ENCODE measurements at places on chromosomes 4 and X.

DNA sequence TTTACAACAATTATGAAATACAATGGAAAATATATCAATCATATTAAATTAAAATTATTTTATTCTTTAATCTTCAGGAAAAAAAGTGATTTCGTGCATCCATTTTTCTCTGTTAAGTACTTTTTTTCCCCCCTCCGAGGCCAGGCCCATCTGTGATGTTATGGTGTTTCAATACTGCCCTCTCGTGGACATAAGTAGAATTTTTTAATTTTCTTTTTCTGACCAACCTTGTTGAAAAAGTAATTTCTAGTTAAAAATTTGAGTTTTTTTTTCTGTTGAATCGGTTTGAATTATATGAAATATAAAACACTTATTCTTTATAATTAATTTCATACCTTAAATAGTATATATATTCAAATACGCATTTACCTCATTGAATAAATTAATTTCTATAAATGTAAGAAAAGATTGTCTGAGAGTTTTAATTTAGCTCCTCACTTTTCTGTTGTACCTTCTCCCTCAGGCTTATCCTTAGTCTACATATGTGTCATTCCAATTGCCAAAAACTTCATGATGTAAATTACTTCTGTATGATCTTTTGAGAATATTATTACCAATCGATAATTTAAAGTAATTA lies 175.8 kb upstream of the TECRL start:
- peak; percentile 36 for DNase-seq

DNA sequence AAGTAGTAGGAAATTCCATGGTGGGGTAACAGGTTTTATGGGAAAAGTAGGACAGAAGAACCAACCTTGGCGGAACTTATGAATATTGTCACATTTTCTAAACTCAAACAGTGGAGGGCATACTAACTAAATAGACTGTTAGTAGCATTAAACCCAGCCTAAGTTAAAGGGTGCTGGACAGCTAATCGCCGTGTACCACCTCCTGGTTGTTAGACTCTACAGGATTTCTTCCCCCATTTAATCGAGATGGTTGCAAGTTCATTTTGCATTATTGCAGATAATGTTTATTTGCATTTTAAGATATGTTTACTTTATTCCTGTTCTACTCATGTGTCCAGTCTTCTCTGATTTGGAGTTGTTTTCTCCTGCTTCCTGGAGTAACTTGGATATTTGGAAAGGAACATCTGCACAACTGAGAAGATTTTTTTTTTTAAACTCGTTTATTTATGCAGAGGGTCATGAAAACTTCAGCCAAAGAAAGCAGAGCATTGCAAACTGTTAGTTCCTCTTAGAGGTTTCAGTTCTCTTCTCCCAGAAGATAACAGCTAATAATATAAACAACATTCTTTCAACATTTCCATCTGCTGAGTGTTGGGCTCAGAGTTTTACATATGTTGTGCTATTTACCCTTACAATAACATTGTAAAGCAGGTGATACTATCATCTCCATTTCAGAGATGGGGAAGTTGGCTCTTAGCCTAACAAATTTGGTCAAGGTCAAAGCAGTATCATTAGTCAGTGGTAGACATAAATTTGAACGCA lies 51.5 kb upstream of the TBC1D9 start:
- peak; percentile 50 for DNase-seq

- DNase-seq = no peak
Observed at GRCh38 chr4:140092094-140092851, 61.7 kb downstream of the MAML3 start.

DNA sequence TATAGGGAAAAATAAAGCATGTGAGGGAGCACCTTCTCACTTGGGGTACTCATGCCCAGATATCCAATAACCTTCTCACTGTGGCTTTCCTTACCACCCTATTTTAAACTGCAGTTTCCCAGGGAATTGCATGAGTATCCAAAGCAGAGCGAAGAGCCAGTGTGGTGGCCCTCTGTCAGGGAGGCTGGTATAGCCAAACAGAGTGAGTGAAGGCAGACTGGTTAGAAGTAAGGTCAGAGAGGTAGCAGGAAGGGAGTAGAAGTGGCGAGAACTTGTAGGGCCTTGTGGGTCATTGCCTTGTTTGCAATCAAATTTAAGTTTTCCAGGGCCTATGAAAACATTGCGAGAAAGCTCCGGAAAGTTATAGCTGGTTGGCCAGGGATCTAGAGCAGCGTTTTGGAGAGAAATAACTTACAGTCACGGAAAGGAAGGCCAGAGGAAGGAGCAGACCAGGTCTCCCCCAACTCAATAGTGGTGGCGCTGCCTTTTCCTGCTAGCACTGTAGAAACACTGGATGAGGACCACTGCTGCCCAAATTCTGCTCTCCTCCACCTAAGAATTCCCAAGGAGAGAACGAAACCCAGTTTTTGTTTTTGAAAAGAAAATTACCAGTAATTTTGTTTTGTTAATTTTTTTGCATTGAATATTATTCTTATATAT lies 77.2 kb downstream of the PDLIM5 start:
- DNase-seq = no peak

DNA sequence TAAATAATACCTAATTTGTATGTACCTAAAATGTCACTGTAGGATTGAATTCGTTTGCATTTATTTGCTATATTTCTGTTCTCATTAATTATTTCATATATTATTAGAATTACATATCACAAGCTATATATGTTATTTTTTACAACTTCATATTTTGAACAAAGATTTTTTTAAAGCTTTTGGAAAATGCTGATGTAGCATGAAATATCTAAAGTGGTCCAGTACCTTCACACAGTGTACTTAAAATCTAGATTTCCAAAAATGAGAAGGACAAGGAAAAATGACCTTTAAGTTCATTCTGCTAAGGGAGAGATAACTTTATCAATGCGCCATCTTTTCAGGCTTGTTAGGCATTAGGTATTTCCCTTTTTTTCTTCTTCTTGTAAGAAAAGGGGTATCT lies 71.8 kb downstream of the LARP7 start:
- no peak for DNase-seq

DNA sequence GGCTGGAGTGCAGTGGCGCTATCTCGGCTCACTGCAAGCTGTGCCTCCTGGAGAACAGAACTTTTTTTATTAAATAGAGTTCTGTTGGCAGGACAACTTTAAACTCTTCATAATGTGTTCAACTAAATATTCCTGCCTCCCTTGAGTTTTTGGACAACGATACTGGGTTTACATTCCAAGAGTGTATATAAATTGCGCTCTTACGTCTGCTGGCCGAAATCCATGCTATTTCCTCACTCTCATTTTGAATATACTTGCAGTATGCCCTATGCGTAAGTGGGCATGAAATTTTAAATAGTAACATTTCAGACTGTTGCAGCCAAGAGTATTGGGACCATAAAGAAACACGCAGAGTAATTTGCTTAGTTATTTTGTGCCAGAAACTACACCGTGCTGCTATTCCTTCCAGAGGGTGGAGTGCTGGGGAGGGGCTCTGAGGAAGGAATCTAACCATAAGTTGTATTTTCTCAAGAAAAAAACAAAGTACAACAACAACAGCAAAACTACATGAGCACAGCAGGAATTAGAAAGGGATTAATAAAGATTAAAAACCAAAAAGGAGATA lies 480.0 kb downstream of the NLGN4X start:
- DNase-seq = no peak

DNA sequence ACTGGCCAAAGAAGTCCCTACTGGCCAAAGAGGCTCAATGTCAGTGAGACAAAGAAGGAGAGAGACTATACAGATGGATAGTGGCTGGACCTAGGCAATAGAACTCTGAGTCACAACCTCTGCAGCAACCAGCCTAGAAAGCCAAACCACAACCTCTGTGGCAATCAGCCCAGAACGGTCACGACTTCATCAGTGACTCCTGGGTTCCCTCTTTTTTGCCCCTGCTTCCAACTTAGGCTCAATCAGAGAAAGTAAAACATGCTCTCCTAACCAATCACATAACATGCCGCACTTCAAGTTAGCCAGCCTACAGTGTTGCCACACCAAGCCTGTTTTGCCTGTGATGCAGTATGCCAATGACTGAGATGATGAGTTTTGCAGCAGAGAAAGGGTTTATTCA lies 203.4 kb downstream of the ANAPC10 start:
- peak; percentile 96 for DNase-seq

- DNase-seq = no peak
Observed at GRCh38 chr4:15400226-15400625, 27.6 kb upstream of the C1QTNF7 start.

- peak; percentile 39 for DNase-seq
Observed at GRCh38 chrX:11401966-11402365, 108.8 kb downstream of the AMELX start.

GRCh38 chrX:136714626-136715599 lies 65.8 kb downstream of the ARHGEF6 start:
- DNase-seq = no peak

DNA sequence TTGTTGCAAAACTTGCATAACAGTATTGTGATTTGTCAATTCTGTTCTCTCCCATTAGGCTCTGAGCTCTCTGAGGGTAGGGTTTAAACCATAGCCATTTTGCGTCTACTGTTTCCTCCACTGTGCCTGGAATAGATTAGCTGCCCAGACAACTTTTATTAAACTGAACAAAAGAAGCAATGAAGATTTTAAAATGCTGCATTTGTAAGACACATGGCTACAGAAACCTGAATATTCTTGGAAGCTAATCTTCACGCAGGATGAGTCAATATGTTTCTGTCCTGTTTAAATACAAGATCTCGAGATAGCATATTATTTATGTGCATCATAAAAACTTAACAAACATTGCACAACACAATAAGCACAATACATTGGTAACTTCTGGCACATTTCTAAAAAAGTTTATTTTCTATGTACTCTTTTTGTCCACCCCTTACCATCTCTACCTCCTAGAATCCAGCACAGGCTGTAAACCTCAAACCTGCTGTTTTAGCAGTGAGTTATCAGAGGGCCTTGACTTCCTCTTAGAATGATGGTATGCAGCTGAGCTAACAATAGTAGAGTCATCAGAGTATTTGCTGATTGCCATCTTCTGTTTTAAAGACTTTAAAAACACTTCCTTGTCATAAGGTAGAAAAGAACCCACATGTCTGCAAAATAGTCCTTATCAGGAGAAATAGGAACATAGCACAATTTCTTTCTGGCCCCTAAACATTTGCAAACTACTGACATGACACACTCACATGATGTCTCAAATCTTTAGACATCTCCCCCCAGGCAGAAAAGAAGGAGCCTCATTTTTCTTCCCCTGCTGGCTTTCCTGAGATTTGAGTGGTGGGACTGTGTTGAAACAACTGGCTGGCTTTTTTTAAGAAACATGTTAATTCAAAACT lies 10.6 kb upstream of the CCNG2 start:
- DNase-seq = peak; percentile 46

DNA sequence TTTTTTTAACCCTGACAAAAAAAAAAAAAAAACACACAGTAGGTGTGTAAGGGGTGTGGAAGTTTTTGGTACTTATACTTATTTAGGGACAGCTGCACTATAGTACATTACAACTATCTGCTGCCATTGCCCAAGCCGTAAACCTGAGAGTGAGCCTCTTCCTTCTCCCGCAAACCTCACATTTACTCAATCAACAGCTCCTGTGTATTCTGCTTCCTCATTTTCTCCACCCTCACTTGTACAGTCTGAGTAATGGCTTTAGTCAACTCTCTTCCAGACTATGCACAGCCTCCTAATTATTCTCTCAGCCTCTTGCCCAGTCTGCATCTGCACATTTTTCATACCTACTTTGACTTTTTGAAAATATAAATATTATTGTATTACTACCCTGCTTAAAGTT lies 362.0 kb downstream of the ADAM29 start:
- DNase-seq = no peak

DNA sequence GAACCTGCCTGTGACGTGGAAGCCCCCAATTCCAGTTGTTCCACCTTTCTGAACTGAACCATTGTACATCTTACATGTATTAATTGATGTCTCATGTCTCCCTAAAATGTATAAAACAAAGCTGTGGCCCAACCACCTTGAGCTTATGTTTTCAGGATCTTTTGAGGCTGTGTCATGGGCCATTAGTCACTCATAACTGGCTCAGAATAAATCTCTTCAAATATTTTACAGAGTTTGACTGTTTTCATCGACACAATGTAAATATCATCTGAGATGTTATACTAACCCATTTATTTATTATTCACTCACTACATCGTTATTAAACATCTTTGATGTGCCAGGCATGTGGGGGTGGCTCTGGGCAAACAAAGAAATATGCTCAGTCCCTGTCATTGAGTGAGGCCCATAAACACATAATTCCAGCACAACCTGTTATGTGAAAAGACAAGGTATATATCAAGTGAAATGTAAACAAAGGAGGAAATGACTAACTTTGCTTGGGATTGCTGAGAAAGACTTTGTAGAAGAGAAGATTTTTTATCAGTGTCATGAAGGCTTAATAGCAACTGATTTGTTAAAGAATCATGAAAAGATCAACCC lies 34.5 kb upstream of the PPM1K start:
- peak; percentile 7 for DNase-seq

DNA sequence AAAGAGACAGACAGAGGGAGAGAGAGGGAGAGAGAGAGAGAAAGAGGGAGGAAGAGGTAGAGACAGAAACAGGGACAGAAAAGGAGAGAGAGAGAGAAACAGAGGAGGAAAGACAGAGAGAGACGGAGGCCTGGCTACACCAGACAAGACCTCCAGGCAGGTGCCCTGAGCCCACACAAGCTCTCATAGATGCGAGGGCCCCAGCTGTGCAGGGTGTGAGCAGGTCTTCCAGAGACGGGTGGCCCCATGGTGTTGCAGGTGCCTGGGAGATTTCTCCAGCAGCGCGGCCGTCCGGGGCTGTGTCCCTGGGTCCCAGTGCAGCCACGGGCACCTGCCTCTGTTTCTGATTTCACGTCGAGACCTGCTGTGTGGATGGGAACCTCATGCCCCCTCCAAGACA lies 253.0 kb downstream of the SHOX start:
- DNase-seq = no peak

DNA sequence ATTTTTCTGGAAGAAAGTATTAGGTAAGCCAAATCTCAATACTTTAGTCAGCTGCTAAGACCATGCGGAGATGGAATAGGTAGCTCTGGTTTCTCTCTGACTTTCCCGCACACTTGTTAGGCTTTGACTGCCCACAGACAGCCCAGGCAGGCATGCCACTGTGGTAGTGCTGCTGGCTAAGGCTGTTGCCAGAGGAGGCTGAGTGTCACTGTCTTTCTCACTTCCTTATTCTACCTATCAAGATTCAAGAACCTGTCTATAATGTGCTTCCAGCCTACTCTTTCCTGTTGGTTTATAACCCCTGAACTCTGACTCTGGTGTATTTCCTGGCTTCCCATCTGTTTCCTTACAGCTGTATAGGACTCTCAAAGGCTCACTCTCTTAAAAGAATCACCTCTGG lies 81.8 kb upstream of the TRPC5 start:
- DNase-seq = no peak

DNA sequence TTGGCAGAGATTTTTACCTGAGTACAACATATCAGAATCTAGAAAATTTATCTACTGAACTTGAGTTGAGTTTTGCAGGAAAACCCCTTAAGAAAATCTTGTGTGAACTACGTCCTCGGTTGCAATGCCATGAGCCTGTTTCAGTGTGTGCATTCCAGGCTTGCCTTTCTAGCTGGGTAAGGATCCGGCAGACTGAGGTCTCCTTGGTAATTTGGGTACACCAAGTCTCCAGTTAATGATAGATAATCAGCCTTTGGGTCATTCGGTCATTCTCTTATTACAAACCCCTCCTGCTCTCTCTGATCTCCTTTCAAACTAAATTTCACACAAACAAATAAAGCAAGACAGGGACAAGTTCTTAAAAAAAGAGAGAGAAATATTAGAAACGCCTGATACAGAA lies 5.9 kb upstream of the HAND2 start:
- DNase-seq = no peak

GRCh38 chrX:54992911-54993622 lies 921 bp downstream of the PFKFB1 start:
- no peak for DNase-seq

Data from fibroblast of lung (primary cell).